ENCODE measurements at places on chromosomes 5 and 9.

- DNase-seq: no peak
Measured at GRCh38 chr5:155783246-155783645, 543.7 kb upstream of the SGCD start.

DNA sequence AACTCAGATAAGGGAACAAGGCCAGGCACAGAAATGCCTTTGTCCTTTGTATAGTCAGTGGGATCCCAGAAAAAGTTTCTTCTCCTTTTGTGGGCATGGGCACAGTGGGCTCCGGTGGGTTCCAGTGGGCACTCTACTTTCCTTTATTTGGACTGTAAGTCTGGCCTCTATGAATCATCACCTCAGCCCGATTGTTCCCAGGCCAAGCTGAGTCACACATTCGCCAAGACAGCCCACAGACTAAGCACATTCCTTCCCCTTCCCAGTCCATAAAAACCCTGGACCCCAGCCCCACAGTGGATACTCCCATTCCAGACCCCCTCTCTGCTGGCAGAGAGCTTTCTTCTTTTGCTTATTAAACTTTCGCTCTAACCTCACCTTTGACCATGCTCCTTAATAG is 165.0 kb downstream of the FBXL17 start:
- DNase-seq: no peak

DNA sequence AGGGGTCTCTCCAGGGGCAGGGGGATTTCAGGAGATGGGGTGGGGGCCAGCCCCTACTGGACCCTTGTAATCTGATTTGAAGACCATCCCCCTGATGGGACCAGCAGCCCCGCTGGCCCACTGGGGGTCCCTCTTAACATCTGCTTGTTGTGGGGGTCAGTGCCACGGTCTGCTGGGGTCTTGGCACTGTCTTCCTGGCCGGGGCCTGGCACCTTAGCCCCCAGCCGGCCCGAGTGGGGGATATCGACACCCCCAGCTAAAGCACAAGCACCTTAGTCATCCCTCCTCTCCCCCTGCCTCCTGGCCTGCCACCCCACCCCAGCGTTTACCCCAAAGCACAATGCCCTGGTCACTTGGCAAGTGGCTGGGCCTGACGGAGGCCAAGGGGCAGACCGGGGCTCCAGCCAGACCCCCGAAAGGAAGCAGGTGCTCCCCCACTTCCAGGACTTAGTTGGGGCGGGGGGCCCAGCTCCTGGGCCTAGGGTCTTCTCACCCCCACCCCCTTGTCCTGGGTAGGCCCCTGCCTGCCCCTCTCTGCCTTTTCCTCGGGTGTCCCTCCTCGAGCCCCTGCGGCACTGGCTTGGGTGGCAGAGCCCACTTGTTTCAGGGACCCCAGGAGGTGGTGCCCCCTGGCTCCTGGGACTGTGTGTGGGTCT is 1.4 kb upstream of the NFX1 start:
- no peak for DNase-seq

GRCh38 chr5:54470677-54471076 is 15.2 kb downstream of the HSPB3 start:
- DNase-seq: no peak

GRCh38 chr9:127562279-127562796 is 49.7 kb upstream of the STXBP1 start:
- no peak for DNase-seq

DNA sequence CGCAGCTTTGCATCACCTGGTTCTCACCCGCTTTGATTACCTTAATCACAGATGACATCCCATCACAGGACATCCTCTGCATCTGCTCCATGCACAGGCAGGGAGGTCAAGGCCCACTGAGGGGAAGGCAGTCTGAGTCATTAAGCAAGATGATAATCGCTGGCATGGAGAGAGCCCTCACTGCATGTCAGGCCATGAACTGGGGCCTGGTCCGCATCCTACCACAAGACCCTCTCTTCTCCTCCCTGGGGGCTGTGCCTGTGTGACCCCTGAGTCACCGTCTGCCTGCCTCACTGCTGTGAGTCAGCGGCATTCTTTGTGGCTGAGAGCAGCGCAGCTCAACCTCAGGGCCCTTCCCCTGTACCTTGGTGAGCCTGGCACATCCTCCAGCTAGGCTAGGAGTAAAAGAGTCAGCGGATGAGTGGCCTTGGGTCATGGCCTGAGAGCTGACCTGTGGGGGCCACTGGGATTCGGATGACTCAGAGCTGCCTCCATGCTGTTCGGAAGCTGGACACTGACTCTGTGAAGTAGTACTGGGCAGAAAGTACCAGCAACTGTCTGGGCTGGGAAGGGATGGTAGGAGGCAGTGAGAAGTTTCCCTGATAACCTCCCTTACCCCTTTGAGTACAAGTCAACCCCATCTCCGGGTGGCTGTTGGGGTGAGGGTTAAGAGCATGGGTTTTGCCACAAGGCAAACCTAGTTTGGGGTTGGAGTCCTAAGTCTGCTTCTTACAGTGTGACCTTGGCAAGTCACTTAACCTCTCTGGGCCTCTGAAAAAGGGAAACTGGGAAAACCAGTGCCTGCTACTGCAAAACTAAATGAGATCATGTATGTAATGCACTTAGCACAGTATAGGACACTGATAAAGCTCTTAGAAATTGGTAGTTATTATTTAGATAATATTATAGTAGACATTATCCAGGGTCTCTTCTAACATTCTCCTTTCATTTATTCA is 14.6 kb upstream of the ARSI start:
- DNase-seq: no peak

- no peak for DNase-seq
Measured at GRCh38 chr5:85533341-85534047, 1084.2 kb upstream of the COX7C start.

DNA sequence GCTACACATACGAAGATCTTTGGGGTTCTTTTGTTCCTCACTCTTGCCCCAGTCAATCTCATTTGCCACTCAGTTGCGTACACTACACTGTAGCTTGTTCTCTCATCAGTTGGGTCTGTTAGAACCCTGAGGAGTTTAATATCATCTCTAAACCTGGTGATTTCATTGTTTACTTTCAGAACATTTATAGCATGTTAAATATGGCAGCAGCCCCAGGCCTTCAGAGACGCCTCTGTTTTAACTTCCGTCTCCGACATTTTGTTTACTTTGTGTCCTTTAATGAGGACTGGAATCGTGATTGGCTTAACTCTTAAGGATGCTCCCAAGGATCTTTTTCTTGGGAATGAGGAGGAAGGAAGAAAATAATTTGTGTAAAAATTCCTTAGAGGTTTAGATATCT is 510.1 kb downstream of the NR2F1-AS1 start:
- DNase-seq: no peak

DNA sequence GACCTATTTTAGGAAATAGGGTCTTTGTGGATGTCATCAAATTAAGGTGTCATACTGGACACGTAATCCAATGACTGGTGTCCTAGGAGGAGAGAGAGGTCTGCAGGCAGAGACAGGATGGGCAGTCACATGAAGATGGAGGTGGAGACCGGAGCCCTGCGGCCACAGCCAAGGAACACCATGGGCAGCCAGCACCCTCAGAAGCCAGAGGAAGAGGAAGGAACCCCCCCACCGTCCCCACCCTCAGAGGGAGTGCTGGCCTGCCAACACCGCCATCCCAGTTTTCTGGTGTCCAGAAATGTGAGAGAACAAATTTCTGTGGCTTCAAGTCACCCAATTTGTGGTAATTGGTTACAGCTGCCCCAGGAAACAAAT is 88.3 kb downstream of the NSUN2 start:
- no peak for DNase-seq

- no peak for DNase-seq
Measured at GRCh38 chr5:147523069-147523468, 13.2 kb upstream of the DPYSL3 start.

GRCh38 chr5:61362796-61363368 is 30.8 kb downstream of the ZSWIM6 start:
- DNase-seq: no peak

GRCh38 chr9:134475011-134475790 is 148.9 kb downstream of the RXRA start:
- DNase-seq: no peak

GRCh38 chr5:3612591-3613042 is 17.0 kb downstream of the IRX1 start:
- no peak for DNase-seq

DNA sequence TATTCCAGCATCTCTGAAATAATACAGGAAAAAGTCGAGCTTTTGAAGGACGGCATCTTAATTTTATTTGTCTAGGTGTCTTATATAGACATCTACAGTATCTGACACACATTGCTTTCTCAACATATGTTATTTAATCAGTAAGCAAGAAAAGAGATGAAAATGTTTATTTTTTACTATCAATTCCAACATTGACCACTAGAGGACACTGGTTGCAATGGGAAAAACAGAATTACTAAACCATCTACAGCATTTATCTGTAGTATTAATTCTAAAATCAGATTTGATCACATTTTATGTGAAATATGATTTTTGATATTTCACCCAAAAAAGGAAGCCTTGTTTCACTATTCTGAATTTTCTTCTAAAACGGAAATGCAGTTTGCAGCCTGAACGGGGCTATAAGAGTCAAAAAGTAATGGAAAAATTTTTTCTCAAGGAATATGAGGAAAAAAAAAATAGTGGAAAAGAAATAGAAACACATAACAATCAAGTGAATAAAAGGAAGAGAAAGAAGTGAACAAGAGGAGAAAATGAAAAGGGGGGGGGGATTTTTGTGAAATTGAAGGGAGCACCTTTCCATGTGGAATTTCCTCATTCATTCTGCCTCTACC is 98.6 kb downstream of the OSTF1 start:
- no peak for DNase-seq

GRCh38 chr5:158619083-158619788 is 480.5 kb downstream of the EBF1 start:
- DNase-seq: no peak

DNA sequence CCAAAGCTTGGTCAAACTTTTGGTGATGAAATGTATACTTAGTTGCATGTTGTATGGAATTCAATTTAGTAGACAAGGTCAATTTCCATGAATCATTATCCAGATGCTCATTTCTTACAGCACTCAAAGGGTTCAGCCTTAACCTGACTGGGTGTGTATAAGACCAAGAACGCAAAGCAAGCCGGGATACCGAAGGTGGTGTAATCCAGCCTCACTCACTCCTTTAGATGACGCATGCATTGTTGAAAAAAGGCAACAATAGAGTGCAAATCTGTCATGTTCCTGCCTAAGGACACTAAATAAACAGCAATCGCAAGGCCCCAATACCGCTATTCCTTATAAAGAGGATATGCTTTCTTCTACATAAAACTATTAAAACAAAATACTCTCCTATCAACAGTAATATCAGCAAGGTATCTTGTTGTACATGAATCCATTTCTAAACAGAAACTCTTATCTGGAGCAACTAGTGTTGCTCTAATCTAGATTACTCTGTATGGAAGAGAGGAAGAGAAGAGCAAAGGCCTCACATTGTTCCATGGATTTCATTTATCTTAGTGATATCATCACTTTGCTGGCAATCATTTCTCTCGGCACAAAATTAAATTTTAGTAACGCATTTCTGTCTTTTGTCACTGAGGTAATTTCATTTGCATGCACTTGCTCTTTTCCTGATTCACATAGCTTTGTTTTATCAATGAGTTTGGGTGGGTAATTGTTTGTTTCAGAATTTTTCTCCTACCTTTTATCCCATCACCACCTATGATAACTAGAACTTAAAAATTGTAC is 96.2 kb downstream of the PLK2 start:
- DNase-seq: no peak

DNA sequence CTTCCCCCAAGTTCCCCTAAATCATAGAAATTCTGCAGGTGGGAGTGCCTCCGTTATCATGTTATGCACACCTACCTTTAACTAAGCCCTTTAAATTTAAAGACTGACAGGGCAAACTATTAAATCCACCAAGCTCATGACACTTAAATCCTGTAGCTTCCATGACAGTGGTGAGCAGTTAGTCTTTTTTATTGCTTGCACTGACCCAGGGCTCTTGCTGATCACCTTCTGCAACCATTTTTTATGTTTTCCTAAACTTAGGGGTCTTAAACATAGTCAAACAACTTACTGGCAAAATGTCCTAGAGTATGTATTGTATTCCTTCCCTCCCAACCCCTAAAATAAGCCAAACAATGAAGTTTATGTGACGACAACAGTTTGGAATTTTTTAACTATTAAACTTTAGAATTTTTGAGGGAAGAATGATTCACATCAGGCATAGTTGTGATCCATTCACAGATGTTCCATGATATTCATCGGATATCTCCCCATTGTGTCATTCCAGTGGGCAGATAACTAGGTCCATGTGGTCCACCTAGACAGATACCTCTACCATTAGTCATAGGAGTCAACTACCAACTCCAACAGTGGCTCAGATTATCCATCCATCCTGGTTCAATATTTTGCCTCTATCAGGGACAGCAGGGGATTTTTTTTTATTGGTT is 283.1 kb downstream of the ADAMTS6 start:
- no peak for DNase-seq

- no peak for DNase-seq
Measured at GRCh38 chr5:54524704-54525103, 7.1 kb downstream of the SNX18 start.
